ENCODE measurements at places on chromosomes 1 and 21.
A peak's percentile ranks its signal among the peaks of the same experiment; 100 is the strongest.

GRCh38 chr1:24186993-24187790, at the start of gene IFNLR1:
Gene IFNLR1, minus strand, starts transcription at chr1:24187289. Its CDS starts 41 bp downstream, at chr1:24187248.
- peak; percentile 46 for DNase-seq

DNA sequence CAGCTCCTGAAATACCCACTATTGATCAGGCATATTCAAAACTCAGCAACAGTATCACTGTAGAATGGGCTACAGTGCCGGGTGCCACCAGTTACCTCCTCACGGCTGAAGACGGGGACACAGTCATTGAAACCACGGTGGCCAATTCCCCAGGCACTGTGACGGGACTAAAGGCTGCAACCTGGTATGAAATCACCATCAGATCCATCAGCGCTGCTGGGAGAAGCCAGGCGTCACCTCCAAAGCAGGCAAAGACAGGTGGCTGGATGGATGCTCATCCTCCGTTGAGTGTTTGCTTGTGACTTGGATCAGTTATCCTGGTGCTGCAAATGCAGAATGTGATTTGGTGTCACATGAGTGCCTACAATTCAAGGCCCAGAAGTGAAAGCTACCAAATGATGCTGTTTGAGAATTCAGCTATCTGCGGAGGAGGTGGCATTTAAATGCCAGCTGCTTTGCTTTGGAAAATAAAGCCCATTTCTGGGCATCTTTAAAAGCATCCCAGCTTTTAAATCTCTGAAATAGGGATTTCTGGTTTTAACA, 5.1 kb downstream of the FNDC7 start:
- DNase-seq = no peak

DNA sequence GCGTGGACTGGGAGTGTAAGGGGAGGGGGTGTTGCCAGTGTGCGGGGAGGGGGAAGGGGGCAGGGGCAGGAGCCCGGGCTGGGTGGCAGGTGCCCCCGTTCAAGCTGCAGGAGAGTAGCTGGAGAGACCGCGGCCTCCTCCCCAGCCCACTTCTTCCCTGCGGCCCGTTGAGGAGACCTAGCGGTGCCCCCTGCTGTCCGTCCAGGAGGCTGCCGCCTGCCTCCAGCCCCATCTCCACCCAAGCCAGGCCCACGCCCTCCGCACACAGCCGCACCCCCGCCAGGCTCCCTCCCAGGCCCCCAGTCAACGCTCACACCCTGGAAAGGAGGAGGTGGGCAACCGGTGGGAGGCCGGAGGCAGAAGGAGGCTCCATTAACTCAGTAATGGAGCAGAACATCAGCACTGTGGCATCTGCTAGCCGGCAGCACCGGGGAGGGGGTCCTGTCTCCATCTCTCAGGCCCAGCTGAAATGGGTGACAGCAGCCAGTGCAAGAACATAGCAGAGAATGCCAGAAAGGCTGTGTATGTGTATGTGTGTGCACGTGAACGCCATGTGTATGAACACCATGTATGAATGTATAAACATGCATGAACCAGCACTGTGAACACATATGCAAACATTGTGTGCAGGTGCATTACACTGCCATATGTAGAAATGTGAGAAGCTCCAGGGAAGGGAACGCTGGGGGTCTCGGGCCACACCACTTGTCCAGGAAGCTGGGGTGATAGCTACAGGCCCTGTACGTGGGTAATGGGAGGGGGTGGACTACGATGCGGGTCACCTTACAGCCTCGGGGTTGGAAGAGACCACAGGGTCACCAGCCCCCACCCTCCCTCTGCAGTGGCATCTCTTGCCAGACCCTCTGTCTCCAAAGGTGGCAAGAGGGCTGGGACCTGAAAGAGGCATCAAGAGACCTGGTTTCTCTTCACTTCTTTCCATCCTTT, 84.6 kb downstream of the SYT2 start:
- peak; percentile 53 for DNase-seq

DNA sequence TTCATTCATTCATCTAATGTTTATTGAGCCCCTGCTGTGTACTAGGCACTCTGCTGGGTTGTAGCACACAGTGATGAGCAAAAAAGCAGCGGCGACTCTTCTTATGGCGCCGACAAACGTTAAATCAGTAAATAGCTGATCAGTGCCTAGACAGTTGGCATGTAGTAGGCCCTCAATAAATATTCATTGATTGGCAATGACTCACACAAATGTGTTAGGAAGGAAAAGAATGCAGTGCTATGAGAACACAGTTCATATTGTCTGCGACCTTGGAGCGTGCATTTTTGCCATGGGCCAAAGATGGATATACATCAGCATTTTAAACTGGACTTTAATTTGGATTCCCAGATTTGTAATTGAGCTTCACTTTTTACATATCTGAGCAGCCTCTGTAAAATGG, 52.0 kb downstream of the PRDM2 start:
- no peak for DNase-seq

DNA sequence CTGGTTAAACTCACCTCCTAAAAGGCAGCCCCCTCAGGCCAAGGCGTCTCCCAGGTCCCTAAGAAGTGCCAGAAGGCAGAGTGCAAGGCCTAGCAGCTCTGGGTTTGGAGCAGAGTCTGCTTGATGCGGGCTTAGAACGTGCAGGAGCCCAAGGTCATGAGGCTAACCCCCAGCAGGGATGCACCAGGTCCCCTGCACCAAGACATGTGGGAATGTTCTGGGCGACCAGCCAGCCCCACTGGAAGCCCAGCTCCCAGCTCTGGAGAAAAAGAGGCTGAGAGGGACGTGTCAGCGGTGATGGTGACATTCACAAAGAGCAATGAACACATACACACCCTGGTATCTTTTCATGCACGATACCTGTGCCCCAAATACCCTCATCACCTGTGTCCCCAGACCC, 5.1 kb downstream of the LRRN2 start:
- DNase-seq = no peak

DNA sequence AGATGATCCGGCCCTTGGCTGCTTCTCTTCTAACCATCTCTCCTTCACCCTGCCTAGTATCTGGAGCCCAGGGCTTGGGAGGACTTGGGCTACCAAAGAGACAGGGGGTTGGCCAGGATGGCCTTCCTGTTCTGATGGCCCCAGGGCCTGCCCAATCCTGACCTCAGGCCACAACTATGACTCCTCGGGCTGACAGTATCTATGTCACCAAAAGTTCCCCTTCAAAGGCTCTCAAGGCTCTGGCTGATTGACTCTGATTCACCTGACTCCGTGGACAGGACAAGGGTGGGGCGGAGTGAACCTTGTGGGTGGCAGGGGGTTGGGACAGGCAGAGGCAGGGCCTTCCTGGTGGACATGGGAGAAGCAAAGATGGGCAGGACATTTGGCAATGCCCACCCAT, 12.7 kb downstream of the MEF2D start:
- DNase-seq = no peak

GRCh38 chr1:171160639-171161354, 24.3 kb upstream of the FMO2 start:
- DNase-seq = no peak

DNA sequence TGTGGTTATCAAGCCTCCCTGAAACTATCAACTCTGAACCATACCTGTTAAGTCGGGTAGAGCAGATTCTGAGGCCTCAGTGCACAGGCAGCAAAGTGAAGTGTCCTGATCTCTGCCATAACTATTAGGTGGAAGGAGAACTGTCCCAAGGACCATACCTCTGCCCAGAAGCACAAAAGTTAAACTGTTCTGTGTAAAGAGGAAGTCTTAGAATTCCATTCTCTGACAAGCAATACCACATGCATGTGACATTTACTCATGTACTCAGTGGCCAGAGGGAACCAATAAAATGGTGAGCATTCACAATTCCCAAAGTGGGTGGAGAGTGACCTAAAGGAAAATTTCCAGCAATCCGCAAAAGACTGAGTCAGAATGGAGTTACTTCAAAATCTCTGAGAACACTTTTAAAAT, 61.0 kb downstream of the TOR3A start:
- DNase-seq = no peak

DNA sequence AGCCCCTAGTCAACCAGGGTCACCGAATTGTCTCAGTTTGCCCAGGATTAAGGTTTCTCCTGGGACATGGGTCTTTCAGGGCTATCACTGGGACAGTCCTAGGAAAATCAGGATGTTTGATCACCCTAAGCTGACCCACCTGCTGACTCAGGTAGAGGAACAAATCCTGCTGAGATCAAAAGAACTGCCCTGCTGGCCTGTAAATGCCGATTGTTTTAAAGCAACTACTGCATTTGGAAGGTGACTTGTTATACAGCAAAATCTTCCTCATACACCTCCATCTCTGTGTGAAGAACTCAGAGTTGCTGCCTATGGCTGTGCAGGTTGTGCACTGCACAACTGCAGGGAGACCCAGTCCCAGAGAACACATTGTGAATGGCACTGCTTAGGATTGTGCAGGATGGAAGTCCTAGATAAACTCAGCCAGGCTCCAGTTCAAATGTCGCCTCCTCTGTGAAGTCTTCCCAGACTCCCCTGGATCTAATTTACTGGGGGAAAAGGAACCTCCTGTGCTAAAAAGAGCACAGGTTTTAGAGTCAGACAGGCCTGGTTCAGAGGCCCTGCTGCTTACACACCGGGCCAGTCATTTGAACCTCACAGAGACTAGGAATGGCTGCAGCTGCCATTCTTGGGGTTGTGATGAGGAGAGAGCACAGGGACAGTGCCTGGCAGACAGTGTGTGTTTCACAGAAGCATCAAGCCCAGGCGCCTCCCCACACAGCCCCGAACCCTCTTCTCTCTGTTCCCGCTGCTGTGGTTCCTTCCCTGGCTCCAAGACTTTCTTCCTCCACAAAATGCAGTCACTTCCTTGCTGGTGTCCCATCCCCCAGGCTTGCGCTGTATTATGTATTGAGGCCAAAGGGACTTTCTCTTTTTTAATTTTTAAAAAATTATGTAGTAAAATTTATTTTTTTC, 23.2 kb upstream of the LRP8 start:
- no peak for DNase-seq

- no peak for DNase-seq
Observed at GRCh38 chr1:213998785-213999184, 11.0 kb downstream of the PROX1 start.

DNA sequence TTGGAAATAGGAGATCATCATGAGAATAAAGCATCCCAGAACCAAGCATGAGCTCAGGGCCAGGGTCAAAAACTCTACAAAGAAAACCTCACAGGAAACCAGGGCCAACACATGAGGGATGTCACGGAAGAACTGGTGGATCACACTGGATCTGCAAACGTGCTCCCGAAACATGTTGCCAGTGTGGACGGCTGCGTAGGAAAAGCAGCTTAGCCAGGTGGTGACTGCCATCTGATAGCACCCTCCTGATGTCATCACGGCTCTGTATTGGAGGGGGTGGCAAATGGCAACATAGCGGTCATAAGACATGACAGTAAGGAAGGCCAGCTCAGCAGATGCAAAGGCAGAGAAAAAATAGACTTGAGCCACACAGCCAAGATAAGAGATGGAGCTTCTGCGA, 20.9 kb downstream of the OR14I1 start:
- no peak for DNase-seq

- DNase-seq = no peak
Observed at GRCh38 chr21:35476621-35477395, 427.7 kb upstream of the RUNX1 start.

- no peak for DNase-seq
Observed at GRCh38 chr21:39666681-39667315, 54.1 kb downstream of the B3GALT5 start.

DNA sequence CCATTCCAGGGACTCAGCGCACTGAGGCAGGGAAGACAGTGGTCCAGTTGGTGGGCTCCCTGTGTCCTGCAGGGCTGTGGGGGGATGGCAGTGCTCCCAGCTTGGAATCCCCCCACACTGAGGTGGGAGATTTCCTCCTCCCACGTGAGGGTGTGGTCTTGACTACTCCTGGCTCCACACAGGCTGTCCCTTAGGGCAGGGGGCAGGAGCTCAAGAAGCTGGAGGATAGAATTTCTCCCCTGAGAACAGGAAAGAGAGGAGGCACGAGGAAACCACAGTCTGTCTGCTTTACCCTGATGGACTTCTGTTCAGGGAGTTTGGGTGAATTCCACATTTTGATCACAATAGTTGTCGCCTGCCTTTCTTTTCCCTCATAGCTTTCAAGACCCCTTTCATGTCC, 62.1 kb downstream of the CACNA1E start:
- DNase-seq = no peak

DNA sequence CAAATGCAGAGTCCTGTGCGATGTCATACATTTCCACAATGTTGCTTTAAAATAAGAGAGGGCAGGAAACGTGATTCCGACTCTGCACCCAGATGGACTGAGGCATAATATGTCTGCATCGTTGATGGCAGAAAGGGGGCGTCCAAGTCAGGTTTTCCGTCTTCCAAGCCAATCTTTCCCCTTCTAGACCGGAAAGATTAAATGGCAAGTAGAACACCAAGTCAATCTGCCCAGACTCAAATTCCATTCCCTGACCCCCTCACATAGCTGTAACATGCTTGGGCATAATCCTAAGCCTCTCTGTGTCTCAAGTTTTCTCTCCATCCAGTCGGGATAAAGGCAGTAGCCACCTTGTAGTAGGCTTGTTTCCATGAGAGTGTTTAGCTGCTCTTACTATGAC, 14.4 kb downstream of the PCP4 start:
- no peak for DNase-seq

GRCh38 chr1:246492611-246493245, 14.4 kb downstream of the SMYD3 start:
- peak; percentile 9 for DNase-seq

- no peak for DNase-seq
Observed at GRCh38 chr1:238653693-238654321, 732.6 kb upstream of the CHRM3 start.

- DNase-seq = no peak
Observed at GRCh38 chr1:186511761-186512637, 51.1 kb upstream of the PDC start.

DNA sequence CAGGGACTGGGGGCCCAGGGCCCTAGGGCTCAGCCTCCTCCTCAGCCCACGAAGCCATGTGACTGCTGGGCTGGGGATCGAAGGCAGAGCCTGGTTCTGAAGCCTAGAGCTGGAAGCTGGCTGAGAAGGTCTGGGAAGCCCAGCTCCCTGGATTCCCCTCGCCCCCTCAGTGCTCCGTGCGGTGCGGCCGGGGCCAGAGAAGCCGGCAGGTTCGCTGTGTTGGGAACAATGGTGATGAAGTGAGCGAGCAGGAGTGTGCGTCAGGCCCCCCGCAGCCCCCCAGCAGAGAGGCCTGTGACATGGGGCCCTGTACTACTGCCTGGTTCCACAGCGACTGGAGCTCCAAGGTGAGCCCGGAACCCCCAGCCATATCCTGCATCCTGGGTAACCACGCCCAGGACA, 9.1 kb downstream of the ADAMTSL4 start:
- no peak for DNase-seq

DNA sequence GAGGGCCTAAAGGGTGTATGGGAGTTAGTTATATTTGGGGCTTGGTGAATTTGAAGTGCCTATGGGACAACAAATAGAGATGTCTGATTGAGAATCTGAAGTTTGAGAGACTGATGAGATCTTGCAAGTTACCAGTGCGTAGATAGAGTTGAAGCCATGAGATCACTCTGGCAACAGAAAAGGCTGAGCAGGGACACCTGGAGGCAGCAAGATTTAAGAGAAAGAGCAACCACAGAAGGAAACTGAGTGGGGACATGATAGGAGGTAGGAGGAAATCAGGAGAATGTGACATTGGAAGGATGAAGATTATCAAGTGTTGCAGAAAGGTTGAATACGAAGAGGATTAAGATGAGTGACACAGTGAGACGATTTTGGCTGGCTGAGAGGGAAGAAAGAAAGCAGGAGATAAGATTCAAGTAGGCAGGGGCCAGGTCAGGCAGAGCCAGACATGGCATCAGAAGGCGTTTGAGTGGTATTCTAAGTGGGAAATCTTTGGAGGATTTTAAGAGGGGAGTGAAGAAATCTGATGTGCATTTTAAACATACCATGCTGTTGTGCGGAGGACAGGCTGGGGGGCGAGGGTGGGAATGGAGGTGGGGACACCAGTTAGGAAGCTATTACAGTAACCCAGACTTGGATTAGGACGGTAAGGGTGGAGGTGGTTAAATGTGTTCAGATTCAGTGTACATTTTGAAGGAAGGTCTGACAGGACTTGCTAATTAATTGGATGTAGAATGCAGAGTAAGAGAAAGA, 3.0 kb upstream of the MPL start:
- no peak for DNase-seq

Data from stimulated activated naive CD4-positive, alpha-beta T cell (primary cell).